KG1 (cell line): ENCODE measurements at places on chromosomes 7 and 10.

DNA sequence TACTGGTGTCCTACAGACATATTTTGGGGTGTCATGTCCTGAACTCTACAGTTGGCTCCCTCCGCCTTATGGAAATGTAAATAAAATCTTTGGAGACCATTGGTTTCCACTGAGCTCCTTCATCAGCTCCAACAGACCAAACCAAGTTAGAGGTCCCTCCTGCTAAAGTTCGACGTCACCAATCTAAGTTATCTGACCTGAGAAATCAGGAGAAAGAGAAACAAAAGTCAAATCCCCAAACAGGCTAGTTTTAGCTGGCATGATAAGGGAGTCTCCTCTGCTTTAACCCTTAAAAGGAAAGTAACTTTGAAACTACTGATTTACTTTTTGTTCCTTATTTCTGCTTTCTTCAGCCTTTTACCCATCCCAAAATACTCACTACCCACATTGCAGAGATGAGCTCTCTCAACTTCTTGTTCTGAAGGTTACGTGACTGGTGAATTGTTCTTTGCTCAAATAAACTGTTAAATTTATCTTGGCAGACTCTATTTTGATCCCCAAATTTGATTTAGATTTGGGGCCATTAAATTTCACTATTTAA lies 39.9 kb downstream of the AVL9 start:
- DNase-seq, result no peak

GRCh38 chr7:2932402-2933251 lies 88.5 kb upstream of the GNA12 start:
- DNase-seq, result no peak

DNA sequence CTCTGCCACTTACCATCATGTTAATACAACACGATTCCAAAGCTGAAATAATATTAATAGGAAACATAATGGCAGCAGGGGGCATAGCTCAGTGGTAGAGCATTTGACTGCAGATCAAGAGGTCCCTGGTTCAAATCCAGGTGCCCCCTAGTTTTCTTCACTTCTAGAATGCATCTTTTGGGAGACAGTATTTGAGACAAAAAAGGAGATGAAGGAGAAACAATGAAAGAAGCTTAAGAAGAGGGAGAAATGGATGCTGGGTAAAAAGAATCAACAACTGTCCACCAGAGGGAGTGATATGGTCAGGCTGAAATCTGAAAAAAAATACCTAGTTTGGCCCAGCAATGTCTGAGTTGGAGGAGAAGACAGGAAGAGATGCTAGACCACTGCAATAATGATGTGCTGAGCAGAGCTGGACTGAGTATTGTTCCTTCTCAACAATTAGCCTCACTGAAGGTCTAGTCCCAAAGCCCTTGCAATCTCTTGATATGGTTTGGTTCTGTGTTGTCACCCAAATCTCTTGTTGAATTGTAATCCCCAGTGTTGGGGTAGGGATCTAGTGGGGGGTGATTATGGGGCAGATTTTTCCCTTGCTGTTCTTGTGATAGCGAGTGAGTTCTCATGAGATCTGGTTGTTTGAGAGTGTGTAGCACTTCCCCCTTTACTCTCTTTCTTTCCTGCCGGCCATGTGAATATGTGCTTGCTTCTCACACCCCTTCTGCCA lies 48.3 kb downstream of the ZNF783 start:
- no peak for DNase-seq

DNA sequence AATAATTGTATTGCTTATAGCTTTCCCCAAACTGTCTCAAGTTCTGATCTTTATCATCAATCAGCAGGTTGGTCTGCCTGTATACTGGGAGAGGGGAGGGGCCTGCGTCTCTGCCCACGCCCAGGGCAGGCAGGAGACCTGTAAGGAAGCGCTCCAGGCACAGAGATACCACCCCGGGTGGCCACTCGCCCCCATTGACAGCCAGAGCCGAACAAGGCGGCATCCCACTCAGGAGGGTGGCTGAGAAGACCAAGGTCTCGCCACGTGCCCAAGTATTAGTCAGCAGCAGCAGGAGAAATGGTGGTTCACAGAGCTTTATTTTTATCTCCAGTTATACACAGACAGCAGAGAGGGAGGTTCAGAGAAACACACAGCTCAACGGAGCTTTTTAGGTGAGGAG lies 7.2 kb downstream of the STK32C start:
- DNase-seq, result no peak

DNA sequence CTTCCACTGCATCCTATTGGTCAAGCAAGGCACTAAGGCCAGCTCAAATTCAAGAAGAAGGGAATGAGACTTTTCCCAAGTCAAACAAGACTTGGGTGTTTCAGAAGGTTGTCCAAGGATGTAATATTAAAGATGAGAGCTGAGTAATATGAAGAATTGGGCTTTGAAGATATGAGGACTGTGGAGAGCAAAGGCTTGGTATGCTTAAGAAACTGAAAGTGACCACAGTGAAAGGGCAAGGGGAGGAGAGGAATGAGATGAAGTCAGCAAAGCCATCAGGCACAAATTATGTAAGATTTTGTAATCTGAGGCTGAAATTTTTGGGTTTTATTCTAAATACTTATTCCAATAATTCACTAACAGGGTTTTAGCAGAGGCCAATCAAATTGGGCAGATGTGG lies 38.6 kb upstream of the NPY start:
- no peak for DNase-seq

DNA sequence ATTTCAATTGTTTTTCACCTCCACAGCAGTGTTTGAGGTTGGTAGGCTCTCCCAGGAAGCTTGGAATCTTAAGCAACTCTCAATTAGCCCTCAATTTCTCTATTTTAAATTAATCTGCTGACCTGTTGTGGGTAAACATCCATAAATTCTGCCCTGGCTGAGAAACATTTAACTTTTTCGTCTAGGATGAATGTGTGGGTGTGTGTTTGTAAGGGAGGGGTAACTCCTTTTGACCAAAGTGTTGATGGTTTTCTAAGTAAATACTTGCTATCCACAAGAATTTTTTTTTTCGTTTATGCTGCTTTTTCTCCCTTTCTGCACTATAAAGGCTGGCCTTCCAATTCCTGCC lies 973 bp downstream of the PPP3CB start:
- DNase-seq, result no peak

DNA sequence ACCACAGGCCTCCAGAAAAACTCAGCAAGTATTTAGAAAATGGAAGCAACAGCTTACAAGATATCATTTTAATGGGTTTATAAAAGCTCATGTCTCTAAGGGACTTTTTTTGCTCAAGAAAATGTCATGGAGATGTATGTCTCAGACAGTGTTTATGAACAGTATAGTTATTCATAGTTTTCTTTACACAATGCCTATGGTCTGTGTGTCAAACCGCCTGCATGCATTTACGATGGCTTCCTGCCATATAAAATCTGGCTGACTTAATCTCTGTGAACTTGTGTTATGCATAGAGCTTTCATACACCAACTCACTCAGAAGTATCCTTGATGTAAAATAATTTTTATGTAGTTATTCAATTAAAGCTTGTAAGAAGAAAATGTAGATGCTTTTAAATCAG lies 1314.2 kb upstream of the LRRTM3 start:
- no peak for DNase-seq

DNA sequence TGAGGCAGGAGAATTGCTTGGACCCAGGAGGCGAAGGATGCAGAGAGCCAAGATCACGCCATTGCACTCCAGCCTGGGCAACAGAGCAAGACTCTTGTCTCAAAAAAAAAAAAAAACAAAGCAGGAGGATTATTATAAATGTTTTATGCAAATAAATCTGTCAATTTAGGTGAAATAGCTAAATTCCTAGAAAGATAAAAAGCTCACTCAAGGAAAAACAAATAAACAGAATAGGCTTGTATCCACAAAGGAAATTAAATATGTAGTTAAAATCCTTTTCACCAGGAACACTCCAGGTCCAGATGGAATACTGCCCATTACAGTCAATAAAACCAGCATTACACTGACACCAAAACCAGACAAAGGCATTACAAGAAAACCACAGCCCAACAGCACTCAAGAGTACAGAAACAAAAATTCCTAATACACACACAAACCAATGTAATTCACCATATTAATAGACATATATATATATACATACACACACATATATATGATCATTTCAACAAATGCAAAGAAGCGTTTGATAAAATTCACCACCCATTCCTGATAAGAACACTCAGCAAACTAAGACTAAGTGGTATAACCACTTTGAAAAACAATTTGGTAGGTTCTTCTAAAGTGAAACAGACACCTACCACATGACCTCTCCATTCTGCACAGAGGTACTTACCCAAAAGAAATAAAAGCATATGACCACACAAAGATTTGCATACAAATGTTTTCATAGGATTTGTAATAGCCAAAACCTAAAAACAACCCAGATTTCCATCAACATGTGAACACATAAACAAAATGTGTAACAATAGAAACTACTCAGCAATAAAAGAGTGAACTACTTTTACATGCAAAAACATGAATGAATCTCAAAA lies 38.8 kb downstream of the ABI1 start:
- no peak for DNase-seq

GRCh38 chr7:44534087-44534486 lies 7.0 kb downstream of the NPC1L1 start:
- no peak for DNase-seq

DNA sequence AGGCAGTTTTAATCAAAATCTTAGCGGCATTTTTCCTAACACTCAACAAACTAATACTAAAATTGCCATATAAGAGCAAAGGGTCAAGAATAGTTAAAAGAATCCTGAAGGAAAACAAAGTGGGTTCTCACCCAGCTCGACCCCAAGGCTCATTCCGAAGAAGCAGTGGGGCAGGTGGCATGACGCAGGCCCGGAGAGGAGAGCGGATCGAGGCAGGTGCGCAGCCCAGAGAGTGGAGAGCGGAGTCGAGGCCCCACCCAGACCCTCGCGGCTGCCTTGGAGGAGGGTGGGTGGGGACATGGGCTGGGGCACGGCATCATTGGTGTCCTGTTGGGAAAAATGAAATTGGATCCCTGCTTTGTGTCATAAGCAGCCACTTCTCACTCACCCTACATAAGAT lies 109.8 kb downstream of the INPP5A start:
- no peak for DNase-seq
